ENCODE measurements at places on chromosomes 2 and 18.

DNA sequence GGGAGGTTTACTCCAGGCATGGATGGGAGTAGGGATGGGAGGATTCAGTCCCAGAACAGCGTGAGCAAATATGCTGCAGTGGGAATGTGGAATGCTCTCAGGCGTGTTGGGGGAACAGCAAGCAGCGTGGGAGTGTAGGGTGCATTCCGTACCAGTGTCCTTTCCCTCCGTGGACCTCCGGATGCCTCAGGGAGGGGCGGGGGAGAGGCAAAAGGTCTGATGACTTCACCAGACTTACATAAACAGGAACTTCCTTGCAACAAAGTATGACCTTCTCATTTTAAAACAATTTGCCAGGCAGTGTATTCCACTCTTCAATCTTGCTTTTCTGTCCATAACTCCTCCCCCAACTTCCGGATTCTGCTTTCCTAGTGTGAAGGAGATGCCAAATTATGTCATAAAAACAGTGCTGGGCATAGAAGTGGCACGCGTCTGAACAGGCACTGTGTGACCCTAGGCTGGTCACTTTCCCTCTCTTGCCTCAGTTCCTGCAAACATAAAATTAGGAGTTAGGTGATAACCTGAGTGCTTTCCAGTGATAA lies 36.9 kb downstream of the RPL37A start:
- no peaks in the 10 kb centered on the region for H3K36me3 ChIP-seq
- peaks cover 37% of the 10 kb centered on the region for H3K4me1 ChIP-seq
- H3K27ac ChIP-seq = peak overlapping the region; percentile 66
- H3K27me3 ChIP-seq = no peaks in the 10 kb centered on the region
- peak; percentile 91 for DNase-seq
- peak overlapping the region; percentile 27 for H3K4me3 ChIP-seq

- no peak for DNase-seq
- no peaks in the 10 kb centered on the region for H3K36me3 ChIP-seq
- no peak overlapping the region for H3K4me3 ChIP-seq
- H3K4me1 ChIP-seq = no peaks in the 10 kb centered on the region
- no peak overlapping the region for H3K27ac ChIP-seq
These were observed 1037.6 kb downstream of the DSC3 start for GRCh38 chr18:30004965-30005364.

DNA sequence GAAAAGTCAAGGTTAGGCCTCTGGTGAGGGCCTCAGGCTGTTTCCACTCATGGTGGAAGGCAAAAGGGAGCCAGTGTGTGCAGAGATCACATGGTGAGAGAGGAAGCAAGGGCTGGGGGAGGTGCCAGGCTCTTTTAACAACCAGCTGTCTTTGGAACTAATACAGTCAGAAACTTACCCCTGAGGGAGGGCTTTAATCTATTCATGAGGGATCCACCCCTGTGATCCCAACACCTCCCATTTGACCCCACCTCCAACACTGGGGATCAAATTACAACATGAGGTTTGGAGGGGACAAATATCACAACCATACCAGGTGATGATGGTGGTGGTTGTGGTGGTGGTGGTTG lies 10.9 kb downstream of the POLI start:
- no peak for DNase-seq
- peaks cover 4% of the 10 kb centered on the region for H3K4me1 ChIP-seq
- H3K27ac ChIP-seq = no peak overlapping the region
- no peak overlapping the region for H3K4me3 ChIP-seq
- H3K27me3 ChIP-seq = no peaks in the 10 kb centered on the region

DNA sequence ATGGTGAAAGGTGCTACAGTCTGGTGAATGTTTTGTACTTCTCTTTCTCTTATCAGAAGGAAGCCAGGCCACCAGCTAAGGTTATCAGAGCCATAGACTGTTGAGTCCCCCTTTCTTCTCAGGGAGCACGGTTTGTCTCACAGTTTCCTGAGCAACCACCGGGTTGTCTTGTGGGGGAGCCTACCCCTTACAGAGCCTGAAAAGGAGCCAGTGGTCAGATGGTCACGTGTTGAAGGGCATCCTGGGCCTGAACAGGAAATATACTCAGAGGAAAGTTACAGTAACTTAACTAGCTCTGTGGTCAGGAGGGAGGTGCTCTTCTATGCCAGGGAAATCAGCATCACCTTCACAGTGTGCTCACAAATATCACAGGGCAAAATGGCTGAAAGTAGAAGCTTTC lies 11.6 kb downstream of the CD28 start:
- DNase-seq = peak; percentile 21
- H3K27ac ChIP-seq = no peak overlapping the region
- no peaks in the 10 kb centered on the region for H3K36me3 ChIP-seq
- no peak overlapping the region for H3K4me3 ChIP-seq

- H3K27me3 ChIP-seq = peaks cover 14% of the 10 kb centered on the region
- H3K4me3 ChIP-seq = no peak overlapping the region
- H3K36me3 ChIP-seq = no peaks in the 10 kb centered on the region
- H3K4me1 ChIP-seq = no peaks in the 10 kb centered on the region
- no peak overlapping the region for H3K27ac ChIP-seq
These were observed 28.3 kb upstream of the KCNS3 start for GRCh38 chr2:17850151-17850550.

DNA sequence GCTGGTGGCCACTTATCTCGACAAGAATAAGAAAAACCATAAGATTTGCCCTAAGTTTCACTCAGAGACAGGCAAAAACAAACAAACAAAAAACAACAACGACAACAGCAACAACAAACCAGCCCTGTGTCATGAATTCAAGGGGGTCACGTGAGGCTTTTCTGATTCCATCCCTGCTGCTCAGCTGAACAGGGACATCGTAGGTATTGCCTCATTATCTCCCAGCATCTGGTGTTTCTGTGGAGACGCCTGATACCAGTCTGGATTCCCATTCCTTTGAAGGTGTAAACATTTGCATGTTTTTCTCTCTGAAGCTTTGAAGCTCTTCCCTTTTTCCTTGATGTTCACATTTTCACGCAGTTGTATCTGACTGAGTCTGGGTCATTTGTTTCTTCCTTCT lies 117.4 kb downstream of the KCNF1 start:
- H3K36me3 ChIP-seq = no peaks in the 10 kb centered on the region
- H3K4me1 ChIP-seq = no peaks in the 10 kb centered on the region
- no peak overlapping the region for H3K27ac ChIP-seq
- H3K4me3 ChIP-seq = no peak overlapping the region
- H3K27me3 ChIP-seq = peaks cover 24% of the 10 kb centered on the region
- no peak for DNase-seq

DNA sequence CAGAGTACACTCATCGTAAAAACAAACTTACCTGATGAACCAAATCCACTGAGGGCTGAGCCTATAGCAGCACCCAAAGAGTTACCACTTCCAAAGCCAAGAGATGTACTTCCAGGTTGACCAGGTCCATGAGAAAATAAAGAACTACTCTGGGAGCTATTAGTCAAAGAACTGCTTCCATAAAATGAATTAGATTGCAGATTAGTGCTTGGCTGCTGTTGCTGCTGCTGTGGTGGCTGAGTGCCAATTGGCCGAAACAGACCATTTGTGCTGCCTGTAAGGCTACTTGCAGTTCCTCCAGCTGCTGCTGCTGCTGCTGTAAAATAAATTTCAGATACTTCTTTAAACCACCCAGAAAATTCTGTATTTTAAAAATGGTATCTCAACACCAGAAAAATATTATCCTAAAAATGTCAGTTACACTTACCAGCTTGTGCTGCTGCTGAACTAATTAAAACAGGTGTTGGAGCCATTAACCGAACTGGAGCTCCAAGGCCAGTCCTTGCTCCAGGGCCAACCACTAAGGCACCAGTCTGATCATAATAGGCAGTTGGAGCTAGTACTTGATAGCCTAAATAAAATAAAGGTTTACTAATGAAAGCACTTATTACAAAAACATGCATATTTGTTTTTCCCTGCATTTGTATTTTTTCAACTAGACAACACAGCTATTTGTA lies 58.1 kb upstream of the SDC1 start:
- H3K27ac ChIP-seq = no peak overlapping the region
- no peaks in the 10 kb centered on the region for H3K27me3 ChIP-seq
- H3K36me3 ChIP-seq = peaks cover 55% of the 10 kb centered on the region
- H3K4me3 ChIP-seq = no peak overlapping the region
- peaks cover 3% of the 10 kb centered on the region for H3K4me1 ChIP-seq
- DNase-seq = no peak

- no peak overlapping the region for H3K27ac ChIP-seq
- no peak overlapping the region for H3K4me3 ChIP-seq
- DNase-seq = no peak
- H3K27me3 ChIP-seq = 0 out of 2 replicates have a peak, but pooled peaks cover 3% of the 10 kb centered on the region
- H3K36me3 ChIP-seq = no peaks in the 10 kb centered on the region
- no peaks in the 10 kb centered on the region for H3K4me1 ChIP-seq
These were observed 157.3 kb upstream of the CHAC2 start for GRCh38 chr2:53610260-53610659.

DNA sequence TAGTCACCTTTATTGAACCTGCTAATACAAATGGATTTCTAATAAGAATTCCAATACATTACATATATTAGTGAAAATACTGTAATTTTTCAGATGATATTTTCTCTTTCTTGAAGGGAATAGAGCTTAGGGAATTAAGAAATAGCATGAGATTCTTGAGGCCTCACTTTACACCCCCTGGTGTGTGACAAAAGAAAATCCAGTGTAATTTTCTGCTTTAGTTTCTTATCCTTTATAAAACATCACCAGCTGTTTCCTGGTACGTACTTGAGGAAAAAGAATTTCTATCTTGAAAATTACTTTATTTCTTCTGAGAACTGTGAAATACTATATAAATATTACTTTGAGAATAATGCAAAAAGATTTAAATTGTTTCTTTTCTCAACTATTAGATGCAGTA lies 71.6 kb downstream of the CLIP4 start:
- H3K4me1 ChIP-seq = peaks cover 14% of the 10 kb centered on the region
- peaks cover 23% of the 10 kb centered on the region for H3K36me3 ChIP-seq

DNA sequence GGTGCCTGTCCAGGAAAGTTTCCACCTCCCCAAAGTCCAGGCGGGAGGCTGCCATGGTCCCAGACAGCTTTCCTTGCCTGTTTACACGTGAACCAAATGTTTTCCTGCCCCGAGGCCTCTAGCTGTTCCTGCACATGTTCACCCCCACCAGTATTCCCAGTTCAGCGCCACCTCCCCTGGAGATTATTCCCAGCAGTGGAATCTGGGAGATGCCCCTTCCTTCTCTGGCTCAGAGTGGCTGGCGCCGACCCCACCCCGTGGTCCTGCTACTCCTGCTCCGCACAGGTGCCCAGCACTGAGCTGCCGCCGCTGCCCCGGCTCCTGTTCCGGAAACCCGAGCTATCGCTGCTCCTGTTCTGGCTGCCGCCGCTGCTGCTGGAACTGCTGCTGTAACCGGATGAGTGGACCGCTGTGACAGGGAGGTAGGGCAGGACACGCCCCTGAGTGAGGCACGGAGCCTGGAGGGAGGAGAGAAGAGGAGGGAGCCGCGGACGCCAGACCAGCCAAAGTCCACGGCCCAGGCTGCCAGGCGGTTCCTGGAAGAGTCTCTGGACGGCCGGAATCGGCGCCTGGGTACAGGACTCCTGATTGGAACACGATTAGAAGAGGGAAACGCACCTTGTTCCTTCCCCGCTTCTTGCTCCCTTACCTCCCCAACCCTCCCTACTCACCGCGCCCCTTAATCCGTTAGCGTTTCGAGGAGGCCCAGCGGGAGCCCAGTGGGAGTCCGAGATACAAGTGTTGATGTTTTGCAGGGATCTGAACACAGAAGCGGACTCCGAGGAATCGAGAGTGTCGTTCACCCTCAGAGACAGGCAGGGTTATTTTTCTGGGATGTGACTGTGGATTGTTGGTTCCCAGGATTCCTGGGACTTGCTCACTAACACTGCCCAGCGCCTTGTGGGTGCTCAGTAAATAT lies at the start of gene PDE11A:
PDE11A (minus strand) TSS at position 395 of the 919 bp plus-strand sequence; CDS start at position 55, 340 bp downstream.
- no peaks in the 10 kb centered on the region for H3K36me3 ChIP-seq
- H3K4me1 ChIP-seq = peaks cover 21% of the 10 kb centered on the region
- DNase-seq = peak; percentile 93
- no peaks in the 10 kb centered on the region for H3K27me3 ChIP-seq
- H3K4me3 ChIP-seq = peak within 1 kb of the TSS; percentile 78
- H3K27ac ChIP-seq = peak within 1 kb of the TSS; percentile 20
